Activated naive CD4-positive, alpha-beta T cell (primary cell): ENCODE measurements at places on chromosomes 12 and 14.

- DNase-seq = no peak
Measured at GRCh38 chr12:3197131-3197818, 120.1 kb downstream of the TSPAN9 start.

DNA sequence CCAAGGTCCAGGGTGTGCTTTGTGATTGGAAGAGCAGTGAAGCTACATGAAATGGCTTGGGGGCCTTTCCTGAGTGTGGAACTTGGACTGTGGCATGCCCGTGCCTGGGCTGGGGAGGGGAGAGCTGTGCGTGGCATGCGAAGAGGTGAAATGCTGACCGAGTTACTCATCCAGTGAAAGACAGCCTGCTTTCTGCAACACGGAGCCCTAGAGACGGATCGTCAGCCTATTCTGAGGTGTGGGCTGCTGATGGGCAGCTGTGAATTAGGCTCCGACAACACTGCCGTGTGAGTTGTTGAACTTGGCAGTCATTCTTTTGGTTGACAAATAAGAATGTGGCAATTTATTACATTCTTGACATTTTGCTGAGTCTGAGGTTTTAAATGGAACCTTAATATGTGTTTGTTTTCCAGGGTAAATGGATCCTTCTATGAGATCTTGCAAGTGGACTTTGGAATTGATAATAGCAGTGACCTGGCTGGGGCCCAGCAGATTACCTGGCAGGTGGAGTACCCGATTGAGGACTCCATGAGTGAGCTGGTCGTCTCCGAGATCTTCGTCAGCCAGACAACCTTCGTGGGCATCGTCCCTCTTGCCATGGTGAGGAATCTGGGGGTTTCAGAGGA, 453.9 kb downstream of the AACS start:
- no peak for DNase-seq

GRCh38 chr12:128684352-128684751, 139.4 kb downstream of the SLC15A4 start:
- no peak for DNase-seq

DNA sequence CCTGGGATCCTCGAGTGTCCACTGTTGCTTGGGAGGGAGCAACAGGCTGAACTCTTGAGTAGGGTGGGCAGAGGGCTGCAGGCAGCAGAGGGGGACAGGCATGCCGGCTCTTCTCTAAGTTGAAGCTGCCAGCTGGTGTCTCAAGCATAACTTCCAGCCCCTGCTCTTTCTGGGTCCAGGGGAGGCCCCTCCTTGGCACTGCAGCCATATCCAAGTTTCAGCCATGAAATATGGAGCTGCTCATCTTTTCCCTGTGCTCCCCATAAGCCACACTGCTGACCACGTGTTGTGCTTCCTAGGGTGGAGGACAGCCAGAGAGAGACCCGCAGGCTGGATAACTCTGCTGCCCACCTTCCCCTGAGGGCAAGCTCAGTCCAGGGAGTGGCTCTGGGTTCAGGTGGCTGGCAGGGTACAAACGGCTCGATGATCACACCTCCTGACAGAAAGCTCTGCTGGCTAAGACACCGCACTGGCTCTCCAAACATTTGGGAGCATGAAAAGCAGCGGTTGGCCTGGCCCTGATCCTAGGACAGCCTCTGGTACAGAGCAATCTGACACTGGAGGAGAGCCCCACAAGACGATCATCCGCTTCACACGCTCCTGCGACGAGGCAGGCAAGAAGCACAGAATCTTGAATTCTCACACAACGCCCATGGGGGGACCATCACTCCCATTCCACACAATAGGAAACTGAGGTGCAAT, 79.6 kb downstream of the PITPNM2 start:
- DNase-seq = no peak

GRCh38 chr14:96805956-96806355, 8.8 kb downstream of the VRK1 start:
- DNase-seq = no peak

GRCh38 chr14:50350975-50351374, 38.9 kb downstream of the DMAC2L start:
- no peak for DNase-seq

GRCh38 chr14:104100171-104101085, 14.9 kb downstream of the ASPG start:
- no peak for DNase-seq

DNA sequence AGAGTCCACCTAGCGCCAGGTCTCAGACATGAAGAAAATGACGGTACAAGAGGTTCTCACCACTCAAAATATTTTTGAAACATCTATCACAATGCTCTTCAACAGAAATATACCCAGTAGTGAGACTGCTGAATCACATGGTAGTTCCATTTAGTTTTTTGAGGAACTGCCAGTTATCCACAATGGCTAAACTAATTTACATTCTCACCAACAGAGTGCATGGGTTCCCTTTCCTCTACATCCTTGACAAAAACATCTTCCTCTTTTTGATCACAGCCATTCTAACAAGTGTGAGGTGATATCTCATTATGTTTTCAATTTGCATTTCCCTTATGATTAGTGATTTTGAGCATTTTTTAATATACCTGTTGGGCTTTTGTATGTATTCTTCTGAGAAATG, 5.7 kb upstream of the GPR65 start:
- no peak for DNase-seq

- no peak for DNase-seq
Measured at GRCh38 chr12:13165617-13166041, 30.9 kb upstream of the EMP1 start.

DNA sequence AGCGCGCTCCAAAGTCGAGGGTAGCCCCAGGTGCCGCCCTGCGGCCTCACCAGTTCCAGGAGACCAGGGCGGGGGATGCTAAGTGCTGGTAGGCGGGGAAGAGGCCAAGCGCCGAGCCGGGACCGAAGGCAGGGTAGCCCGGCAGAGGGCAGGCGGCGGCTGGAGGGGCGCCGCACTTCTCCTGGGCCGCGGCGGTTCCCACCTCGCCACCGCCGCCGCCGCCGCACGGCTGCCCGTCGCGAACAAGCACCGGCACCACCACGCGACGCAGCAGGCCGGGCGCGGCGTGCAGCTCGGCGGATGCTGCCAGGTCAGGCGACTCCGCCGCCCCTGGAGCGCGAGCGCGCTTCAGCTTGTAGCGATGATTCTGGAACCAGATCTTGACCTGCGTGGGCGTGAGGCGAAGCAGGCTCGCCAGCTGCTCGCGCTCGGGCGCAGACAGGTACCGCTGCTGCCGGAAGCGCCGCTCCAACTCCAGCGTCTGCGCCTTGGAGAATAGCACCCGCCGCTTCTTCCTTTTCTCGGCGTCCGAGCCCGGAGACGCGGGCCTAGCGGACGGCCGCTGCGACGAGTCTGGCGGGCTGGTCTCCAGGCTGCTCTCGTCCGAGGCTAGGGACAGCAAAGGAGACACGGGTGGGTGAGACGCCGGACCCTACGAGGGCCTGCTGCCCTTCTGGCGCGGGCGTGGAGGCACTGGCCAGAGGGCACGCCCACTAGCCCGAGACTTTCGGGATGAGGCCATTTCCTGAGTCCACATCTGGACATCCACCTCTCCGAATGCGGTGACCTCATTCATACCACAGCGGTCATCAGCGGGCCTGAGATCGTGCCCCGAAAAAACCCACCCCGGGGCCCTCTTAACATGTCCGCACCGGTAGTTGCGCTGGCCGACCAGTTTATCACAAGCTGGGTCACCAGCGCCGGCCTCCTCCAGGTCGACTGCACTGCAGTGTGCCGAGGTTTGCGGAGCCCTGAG, 1.3 kb downstream of the NKX2-8 start:
- no peak for DNase-seq
